Activated naive CD8-positive, alpha-beta T cell treated with anti-CD3 and anti-CD28 coated beads for 36 hours (primary cell): ENCODE measurements at places on chromosomes 12 and 14.

GRCh38 chr14:89637581-89637980 is 220.5 kb upstream of the FOXN3 start:
- H3K27me3 ChIP-seq, result no peaks in the 10 kb centered on the region
- peaks cover 41% of the 10 kb centered on the region for H3K36me3 ChIP-seq
- H3K4me3 ChIP-seq, result no peak overlapping the region
- H3K27ac ChIP-seq, result no peak overlapping the region
- peaks cover 58% of the 10 kb centered on the region for H3K4me1 ChIP-seq
- no peak for DNase-seq

DNA sequence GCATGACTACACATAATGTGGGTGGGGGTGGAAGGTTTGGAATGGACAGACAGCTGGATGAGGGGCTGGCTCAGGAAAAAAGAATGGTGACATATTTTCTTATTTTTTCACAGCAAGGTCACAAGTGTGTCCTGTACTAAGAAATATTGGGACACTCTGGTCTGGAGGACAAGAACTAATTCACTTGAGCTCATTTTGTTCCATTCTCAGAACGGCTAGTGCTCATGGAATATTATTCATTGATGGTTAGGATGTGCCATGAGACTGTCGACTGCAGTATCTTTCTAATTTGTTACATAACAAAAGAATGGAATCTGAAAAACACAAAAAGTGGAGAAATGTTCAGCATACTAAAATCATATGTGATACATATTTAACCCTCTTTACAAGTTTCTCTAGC is 149.5 kb downstream of the BMP4 start:
- no peak for DNase-seq
- H3K27me3 ChIP-seq, result no peaks in the 10 kb centered on the region
- H3K4me1 ChIP-seq, result no peaks in the 10 kb centered on the region
- no peak overlapping the region for H3K27ac ChIP-seq
- no peaks in the 10 kb centered on the region for H3K36me3 ChIP-seq
- H3K4me3 ChIP-seq, result no peak overlapping the region

GRCh38 chr12:12736759-12737676 is 19.9 kb downstream of the CDKN1B start:
- H3K36me3 ChIP-seq, result peaks cover 5% of the 10 kb centered on the region
- H3K4me1 ChIP-seq, result peaks cover 23% of the 10 kb centered on the region
- H3K27ac ChIP-seq, result peak overlapping the region; percentile 78
- DNase-seq, result peak; percentile 29

GRCh38 chr12:82698708-82699564 is 12.2 kb downstream of the TMTC2 start:
- peaks cover 2% of the 10 kb centered on the region for H3K36me3 ChIP-seq
- H3K4me1 ChIP-seq, result no peaks in the 10 kb centered on the region
- no peak for DNase-seq
- no peak overlapping the region for H3K4me3 ChIP-seq
- no peaks in the 10 kb centered on the region for H3K27me3 ChIP-seq
- no peak overlapping the region for H3K27ac ChIP-seq

GRCh38 chr12:48691826-48692487 is 9.9 kb upstream of the KANSL2 start:
- peaks cover 20% of the 10 kb centered on the region for H3K4me1 ChIP-seq
- H3K4me3 ChIP-seq, result no peak overlapping the region
- no peak overlapping the region for H3K27ac ChIP-seq
- H3K36me3 ChIP-seq, result peaks cover 24% of the 10 kb centered on the region
- no peaks in the 10 kb centered on the region for H3K27me3 ChIP-seq
